ENCODE measurements at places on chromosomes 7 and 10.

- no peak for DNase-seq
Observed at GRCh38 chr7:159141660-159142059, 3.0 kb downstream of the VIPR2 start.

DNA sequence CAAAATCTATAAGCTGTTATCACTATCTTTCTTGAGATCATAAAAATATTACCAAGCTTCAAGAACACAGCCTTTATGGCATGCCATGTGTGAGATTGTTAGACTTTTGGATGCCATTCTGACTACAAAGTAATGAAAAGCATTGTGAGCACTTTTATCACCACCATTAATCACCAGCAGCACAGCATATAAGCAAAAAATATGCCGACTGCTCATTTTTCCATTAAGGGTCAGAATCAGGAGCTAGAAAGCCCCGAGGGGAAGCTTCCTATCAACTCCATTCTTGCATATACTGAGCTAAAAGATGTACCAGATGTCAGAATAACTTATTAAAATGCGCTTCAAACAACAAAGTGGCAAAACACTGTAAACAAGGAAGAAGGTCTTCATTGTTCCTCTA, 114.3 kb downstream of the LMBR1 start:
- no peak for DNase-seq

GRCh38 chr7:129940329-129940728, 12.4 kb downstream of the UBE2H start:
- DNase-seq, result no peak

DNA sequence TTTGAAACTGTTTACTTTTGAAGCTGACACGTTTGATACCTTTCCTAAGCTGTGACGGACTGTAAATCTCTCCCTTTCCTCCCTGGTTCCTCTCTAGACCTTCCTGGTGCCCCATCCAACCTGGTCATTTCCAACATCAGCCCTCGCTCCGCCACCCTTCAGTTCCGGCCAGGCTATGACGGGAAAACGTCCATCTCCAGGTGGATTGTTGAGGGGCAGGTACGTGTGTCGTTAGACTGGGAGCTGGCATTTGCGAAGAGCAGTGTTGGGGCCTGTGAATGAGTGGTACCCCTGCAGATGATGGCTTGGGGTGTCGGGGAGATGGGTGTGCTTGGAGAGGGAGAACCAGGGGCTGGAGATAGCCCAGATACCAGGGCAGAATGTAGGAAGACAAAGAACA, 602.7 kb upstream of the FOXK1 start:
- DNase-seq, result no peak

GRCh38 chr10:14673189-14673861, 101.4 kb downstream of the FAM107B start:
- DNase-seq, result no peak

- no peak for DNase-seq
Observed at GRCh38 chr7:107025449-107026103, 18.9 kb upstream of the PRKAR2B start.

DNA sequence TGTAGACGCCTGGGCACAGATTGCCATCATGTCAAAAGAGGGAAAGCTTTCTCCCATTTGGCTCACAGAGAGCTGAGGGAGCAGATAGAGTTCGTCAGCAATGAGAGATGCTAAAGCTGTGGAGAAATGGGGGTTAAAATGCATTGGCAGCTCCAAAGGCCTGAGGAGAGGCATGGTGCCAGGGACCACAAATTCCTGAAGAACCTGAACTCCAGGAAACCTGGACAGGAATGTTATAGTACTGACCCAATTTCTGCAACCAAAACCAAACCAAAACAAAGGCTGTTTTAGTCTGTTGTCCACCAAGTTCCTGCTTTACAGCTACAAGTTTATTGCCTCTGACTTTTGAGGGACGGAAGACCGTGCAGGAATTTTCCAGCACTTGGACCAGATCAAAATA, 575.7 kb downstream of the REEP3 start:
- no peak for DNase-seq

- DNase-seq, result no peak
Observed at GRCh38 chr10:102675011-102675665, 30.9 kb downstream of the TRIM8 start.

- no peak for DNase-seq
Observed at GRCh38 chr10:130361351-130362105, 225.3 kb downstream of the GLRX3 start.

DNA sequence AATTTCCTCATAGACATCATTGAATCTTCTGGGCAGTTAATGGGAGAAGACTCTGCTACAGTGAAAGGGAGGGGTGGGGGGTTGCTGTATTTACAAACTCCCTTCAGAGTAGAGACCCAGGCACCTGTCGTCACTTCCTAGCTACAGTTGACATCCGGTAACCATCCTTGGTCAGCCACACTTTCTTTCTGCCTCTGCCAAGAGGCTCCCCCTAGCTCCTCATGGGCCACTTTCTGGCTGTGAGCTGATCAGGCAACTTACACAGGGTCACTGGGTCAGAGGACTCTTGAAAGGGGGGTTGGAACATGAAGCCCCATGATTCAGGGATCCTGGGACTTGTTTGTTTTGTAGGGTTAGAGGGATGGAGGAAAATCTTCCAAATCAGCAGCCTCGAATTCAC, 1.2 kb downstream of the TECPR1 start:
- no peak for DNase-seq

DNA sequence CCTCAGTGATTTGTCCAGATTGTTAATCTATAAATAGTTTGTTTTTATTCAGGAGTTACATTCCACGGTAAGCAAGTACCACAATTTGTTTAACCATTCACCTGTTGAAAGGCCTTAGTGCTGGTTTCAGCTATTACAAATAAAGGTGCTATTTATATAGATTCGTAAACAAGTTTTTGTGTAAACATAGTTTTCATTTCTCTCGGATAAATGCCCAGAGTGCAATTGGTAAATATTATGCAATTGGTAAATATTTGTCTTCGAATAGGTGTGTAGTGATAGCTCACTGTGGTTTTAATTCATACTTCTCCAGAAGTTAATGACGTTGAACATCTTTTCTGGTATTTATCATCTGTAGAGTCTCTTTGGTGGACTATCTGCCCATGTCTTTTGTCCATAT, 76.4 kb upstream of the RSU1 start:
- no peak for DNase-seq

DNA sequence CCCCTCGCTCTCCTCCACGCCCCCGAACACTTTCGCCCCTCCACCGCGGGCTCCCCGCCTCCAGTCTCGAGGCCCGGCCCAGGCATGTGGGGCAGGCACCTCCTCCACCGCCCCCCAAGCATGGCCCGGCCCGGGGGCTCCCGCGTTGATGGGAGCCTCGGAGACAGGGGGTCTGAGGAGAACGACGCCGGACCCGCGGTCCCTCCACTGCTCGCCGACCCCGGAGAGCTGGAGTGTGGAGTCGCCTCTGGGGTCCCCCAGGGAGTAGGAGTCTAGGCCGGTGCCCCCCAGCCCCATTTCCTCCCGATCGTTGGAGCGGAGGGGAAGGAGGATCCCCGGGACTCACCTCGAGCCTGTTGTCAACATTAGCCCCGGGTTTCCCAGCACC, 206 bp downstream of the UPF2 start:
- no peak for DNase-seq

DNA sequence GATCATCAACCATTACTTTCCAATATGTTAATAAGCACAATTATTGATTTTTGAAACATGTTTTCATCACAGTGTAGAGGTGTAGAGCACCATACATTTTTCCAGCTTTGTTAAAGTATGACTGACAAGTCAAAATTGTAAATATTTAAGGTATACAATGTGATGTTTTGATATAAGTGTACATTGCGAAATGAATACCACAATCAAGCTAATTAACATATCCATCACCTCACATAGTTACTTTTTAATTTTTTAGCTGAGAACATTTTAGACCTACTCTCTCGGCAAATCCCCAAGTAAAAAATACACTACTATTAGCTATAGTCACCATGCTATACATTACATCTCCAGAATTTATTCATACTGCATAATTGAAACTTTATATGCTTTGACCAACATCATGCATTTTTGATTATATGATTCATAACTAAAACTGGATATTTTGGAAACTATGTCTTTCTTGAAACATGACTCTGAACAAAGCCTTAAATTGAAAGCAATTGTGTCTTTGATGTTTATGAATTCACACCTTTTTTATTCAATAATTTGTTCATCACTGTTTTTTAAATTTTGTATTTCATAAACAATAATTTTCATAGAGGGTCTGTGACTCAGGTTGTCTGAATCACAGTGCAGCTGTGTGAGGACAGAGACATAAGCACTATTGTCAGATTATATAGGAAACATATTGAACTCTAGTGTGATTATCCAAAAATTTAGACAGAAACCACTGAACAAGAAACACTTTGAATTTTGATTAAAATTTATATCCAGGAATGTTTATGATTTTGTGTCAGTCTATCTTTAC, 486.1 kb downstream of the SEMA3D start:
- DNase-seq, result no peak

DNA sequence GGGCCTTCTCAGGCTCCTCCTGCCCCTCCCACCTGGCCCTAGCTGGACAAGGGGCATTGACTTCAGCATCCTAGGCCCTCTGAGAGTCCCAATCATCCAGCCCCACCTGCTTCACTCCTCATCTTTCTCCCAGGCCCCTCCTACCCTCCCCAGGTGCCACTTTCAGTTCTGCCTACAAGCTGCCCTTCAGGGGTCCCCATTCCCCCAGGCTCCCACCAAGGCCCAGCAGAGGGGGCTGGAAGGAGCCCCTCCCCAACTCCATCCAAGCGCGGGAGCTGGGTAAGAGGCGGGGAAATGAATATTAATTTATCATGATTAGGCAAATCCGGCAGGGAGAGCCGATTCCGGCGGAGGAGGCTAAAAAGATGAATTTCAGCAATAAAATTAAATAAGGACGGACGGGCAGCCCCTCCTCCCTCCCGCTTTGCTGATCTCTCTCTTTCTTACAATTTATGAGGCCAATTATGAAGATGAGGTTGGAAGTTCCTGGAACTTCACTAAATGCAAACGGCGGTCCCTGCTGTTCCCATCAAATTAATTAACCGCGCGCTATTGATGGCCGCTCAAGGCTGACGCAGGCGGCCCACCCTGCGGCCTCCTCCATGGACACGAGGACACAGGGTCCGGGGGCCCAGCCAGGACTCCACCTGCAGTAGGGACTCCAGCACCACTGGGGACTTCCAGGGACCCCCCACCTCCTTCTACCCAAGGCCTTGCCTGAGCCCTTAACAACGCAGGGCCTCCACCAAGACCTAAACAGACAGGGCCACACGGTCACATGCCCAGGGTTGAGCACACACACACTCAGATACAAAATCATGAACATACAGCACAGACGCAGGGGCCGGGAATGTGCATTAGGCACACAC, 13.9 kb downstream of the POLL start:
- DNase-seq, result no peak

GRCh38 chr10:95896071-95896850, 11.5 kb upstream of the CC2D2B start:
- no peak for DNase-seq

- DNase-seq, result no peak
Observed at GRCh38 chr10:44967616-44968015, 8.0 kb downstream of the RASSF4 start.

DNA sequence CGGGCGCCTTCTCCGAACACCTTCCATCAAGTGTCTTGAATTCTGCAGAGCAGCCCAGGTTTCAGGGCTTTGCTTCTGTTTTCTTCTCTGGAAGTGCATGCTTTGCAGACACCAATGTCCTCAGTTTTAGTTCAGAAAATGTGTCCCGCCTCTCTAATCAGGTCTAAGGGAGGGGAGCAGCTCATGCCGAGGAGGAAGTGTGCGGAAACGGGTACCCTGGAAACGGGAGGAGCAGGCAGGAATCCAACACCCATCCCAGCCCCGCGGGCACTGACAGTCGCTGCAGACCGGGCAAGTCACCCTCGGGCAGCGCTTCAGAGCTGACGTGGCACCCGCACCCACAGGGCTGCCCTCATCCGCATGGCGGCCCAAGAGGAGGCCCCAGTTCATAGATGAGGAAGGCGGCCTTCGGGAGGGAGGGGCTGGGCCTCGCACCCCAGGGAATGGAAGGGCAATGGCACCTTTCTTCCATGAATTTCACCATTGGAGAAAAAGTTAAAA, 338.7 kb downstream of the DNAJB6 start:
- DNase-seq, result no peak

- no peak for DNase-seq
Observed at GRCh38 chr7:38502848-38503247, 128.3 kb downstream of the AMPH start.

DNA sequence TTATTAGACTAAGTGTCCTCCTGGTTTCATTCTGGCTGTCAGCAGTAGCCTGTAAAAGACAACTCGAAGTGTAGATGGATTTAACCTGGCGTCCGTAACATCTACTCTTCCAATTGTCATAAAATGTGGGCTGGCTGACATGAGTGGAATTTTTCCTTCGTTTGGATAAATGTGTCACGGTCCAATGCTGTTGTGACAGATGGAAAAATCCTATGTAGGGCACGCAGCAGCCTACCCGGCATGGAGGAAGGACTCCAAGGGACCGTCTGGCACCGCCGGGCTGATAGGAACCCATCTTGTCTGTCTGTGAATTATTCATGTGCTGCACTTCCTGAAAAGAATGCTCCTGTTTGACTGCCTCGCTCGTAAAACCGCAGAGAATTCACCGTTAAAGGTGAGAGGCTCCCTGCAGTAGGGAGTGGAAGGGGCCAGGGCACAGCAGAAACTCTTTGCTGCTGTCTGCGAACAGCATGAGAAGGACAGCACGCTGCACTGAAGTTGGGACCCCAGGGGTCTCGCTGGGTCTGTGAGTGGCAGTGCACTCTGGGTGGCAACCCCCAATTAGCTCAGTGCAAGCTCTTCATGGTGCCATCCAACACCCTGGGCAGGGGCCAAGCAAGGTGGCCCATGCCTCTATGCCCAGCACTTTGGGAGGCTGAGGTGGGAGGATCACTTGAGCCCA, 1.6 kb upstream of the ORAI2 start:
- DNase-seq, result no peak

DNA sequence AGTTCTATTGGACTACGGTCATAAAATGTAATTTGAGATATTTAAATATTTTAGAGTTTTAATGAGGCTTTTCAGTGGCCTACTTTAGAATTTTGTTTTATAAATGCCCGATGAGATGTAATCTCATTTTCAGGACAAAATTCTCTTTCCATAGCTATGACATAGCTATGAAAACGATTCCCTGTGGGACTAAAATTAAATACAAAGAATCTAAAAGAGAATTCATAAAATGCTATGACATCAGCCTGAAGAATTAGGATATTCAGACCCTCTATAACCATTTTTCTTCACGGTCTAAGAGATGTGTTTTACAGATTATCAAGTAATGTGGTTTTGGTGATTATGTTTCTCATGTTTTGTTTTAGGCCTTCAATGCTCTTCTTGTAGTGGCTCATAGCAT, 48.2 kb upstream of the ODAD2 start:
- DNase-seq, result no peak

DNA sequence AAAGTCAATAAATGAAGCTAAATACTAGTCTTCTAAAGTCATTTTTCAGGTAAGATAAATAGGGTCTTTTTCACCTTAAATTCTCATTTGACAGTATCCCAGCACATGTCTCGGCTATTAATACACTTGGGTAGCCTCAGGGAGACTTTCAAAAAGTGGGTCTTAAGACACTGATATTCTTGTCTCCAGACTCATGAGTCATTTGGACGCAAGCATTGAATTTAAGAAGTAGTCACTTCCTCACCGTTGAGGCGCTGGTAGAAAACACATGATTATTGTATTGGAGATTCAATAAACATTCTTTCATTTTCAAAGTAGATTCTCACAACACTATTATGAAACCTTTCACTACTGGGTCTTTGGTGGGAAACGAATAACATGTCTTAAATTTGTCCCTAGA, 108.9 kb upstream of the SP8 start:
- DNase-seq, result no peak

All from iPS DF 6.9 (cell line).